ENCODE measurements at places on chromosomes 11 and 22. TPM values are rescaled to one million over a fixed set of nuclear protein-coding genes. Genes with fewer than 3 reads are reported as not detected.

DNA sequence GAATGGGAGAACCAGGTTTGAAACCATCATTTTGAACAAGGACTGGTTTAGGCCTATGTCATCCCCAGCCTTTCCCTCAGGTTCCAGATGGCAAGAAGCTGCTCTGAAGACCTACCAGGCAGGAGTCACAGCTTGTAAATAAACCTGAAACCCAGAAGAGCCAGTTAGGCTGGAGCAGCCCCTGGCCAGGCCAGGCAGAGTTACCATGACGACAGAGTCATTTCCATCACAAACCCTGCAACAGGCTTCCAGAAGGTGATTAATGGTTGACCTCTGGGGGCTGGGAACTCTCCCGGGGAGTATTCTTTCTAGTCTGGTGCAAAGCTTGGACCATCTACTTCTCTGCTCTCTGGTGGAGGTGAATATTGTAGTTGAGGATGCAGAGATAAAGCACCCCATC is 164.1 kb upstream of the NCAM1 start:
- H3K4me3 ChIP-seq, result no peak overlapping the region
- no peak for DNase-seq
- no peak overlapping the region for H3K27ac ChIP-seq
- H3K4me1 ChIP-seq, result peaks cover 17% of the 10 kb centered on the region
- no peaks in the 10 kb centered on the region for H3K27me3 ChIP-seq
- no peaks in the 10 kb centered on the region for H3K36me3 ChIP-seq

- DNase-seq, result no peak
- H3K27me3 ChIP-seq, result peaks cover 4% of the 10 kb centered on the region
These were observed 2.3 kb downstream of the ACY3 start for GRCh38 chr11:67648140-67648795.

IGSF22 gene
- total RNA-seq, result not detected

LRRC4C gene
- not detected for total RNA-seq
